Forelimb muscle (tissue), 1 donor: ENCODE measurements at places on chromosomes 5 and 9.

DNA sequence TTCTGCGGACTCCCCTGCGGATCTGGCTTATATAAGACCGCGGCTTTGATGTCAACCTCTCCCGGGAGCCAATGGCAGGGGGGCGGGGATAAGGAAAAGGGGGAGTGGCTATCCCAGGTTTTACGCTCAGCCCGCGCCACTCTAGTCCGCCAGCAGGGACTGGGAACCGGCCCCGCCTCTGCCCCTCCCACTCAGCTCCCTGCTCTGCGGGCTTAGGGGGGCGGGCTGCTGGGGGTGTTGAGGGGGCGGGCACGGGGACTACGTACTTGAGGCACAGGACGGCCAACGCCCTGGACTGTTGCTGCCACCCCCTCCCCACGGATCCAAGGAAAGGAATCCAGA lies at the start of gene HAND1:
Gene HAND1 (minus strand): TSS at position 4 of the 342 bp plus-strand sequence. CDS start 219 bp downstream, outside the sequence.
- no peak for DNase-seq

GRCh38 chr5:138925090-138925635 lies 50.0 kb upstream of the LRRTM2 start:
- no peak for DNase-seq

DNA sequence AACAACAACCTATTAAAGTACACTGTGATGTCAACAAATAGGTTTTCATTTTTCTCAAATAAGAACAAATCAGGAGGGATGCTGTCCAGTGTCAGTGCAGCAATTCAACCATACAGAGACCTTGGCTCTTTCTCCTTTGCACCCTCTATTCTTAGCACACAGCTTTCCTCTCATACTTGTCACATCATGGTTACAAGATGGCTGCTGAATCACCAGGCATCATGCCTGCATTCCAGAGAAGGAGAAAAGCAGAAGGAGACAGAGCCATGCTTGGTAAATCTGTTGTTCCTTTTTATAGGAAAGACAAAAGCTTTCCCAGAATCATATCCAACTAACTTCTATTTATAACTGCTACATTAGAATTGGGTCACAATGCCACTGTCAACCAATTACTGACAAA lies 124.7 kb upstream of the VLDLR start:
- no peak for DNase-seq

DNA sequence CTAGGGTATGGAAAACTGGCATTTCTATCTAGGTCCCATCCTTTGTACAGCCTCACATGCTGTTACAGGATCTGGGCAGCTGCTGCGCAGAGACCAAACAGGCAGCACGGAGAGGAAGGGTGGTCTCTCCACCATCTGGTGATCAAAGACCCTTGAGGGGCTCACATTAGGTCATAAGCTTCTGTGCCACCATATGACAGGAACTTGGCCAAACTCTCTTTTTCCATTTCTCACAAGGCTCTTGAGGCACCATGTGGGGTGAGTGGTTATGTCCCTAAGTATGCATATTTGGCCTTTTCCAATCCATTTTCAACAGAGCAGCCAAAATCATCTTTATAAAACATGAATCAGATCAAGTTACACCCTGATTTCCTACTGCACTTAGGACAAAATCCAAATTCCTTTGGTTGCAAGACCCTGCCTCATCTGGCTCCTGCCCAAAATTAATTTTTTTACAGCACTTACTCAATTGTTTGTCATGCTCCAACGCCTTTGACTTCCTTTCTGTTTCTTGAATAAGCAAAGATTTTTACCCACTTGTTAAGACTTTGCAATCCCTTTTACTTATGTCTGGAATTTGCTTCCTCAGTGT lies 730.0 kb downstream of the MAT2B start:
- DNase-seq: no peak

DNA sequence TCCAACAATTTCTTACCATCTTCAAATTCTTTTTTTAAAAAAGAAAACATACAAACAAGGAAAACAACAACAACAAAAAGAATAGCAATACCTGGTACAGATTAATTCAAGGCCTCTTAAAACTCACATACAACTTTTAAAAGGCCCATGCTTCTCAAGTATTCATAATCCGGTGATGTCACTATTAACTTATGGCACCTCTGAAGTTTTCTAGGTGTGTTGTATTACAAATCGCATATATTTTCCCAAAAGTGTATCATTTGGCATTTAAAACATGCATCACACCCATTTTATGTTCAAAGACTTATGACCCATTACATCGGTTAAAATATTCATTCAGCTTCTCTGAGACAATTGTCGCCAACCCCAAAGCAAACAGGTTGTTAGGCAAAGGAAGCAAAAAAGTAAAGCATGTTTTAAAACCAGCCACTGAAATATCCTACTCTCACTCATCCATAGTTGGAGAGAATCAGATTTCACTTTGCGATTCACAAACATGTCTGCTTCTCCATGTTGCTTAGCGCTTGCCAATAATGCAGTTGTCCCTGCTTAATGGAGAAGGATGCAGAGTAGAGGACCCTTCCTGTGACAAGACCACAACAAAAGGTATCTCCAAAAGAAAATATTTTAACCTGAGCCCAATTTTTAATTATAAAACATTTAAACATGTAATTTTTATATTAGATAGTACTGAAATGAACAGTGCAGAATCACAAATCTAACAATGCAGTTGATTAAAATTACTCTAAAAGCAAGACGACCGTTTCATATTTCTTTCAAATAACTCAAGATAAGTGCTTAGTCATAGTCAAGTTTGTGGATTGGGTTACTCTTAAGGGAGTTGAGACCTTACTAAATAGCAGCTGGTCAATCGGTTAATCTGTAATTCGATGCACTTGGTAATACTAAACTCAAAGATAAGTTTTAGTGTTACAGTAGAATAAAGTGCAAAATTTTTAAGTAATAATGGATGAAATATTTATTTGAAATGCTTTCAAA lies 1.6 kb downstream of the SKP1 start:
- no peak for DNase-seq

GRCh38 chr9:11269036-11269435 lies 656.2 kb upstream of the PTPRD start:
- no peak for DNase-seq

DNA sequence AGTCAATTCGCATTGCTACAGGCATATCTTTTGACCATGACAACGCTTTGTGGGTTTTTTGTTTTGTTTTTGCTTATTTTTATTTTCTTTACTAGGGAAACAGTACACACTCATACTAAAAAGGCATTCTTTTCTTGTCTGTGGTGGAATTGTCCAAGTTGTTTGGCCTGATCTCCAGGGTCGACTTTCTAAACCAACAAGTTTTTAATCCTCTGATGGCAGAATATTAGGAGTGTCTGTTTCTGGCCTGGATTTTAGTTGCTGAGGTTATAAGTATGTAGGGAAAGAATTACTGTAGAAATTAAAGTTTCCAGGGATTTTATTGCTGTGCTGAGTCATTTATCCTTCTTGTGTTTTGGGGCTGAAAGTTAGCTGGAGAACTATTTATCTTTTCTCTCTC lies 218.5 kb downstream of the TAF11L14 start:
- peak; percentile 72 for DNase-seq

DNA sequence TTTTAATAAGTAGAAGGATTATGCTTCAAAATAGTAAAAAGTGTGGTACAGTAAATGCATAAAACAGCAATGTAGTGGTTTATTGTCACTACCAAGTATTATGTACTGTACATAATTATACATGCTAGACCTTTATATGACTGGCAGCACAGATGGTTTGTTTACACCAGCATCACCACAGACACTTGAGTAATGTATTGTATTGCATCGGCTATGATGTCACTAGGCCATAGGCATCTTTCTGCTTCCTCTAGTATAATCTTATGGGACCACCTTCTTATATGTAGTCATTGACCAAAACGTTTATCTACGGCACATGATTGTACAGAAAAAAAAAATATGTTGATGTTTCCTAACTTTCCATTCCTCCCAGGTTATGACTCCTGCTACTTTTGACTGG lies 31.9 kb upstream of the SSBP2 start:
- DNase-seq: no peak

DNA sequence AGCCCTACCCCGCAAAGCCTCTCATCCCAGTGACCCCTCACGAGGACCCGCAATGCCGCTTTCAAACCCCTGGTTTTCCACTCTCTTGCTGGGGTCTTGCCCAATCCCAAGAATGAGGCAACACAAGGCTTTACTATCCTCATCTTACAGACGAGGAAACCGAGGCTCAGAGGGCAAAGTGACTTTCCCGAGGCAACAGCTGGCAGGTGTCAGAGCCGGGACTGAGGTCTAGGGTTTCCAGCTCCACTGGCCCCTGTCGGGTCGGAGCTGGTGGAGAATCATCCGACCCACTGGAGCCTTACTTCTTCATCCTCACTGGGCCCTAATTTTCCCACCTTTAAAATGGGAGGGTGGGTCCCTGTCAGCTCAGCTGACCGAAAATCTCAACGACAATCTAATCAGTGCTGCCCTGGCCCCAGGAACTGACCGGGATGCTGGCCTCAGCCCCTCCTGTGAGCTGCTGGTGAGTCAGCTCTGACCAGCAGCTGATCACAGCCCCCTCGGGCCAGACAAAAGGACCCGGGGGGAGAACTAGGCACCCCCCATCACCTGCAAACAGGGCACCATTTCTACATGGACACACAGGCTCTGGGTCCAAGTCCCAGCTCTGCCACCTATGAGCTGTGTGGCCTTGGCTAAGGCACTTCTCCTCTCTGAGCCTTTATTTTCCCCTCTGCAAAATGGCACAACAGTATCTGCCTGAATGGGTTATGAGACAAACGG lies 72.7 kb upstream of the STXBP1 start:
- DNase-seq: no peak

DNA sequence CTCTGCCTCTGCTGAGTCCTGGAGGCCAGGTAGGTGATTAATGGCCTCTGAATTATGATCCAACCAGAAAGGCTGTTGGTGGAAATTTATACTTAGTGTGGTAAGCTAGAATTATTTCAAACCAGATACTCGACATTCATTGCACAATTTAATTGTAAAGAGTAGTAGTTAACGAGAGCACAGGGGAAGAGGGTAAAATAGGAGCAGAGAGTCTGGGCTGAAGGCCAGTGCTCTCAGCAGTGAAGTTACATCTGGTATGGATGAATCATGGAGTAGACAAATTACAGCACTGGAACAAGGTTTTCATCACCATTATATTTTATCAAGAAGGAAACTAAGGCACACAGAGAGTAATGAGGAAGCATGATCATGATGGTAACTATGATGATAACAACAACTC lies 92.5 kb downstream of the TLR4 start:
- no peak for DNase-seq

DNA sequence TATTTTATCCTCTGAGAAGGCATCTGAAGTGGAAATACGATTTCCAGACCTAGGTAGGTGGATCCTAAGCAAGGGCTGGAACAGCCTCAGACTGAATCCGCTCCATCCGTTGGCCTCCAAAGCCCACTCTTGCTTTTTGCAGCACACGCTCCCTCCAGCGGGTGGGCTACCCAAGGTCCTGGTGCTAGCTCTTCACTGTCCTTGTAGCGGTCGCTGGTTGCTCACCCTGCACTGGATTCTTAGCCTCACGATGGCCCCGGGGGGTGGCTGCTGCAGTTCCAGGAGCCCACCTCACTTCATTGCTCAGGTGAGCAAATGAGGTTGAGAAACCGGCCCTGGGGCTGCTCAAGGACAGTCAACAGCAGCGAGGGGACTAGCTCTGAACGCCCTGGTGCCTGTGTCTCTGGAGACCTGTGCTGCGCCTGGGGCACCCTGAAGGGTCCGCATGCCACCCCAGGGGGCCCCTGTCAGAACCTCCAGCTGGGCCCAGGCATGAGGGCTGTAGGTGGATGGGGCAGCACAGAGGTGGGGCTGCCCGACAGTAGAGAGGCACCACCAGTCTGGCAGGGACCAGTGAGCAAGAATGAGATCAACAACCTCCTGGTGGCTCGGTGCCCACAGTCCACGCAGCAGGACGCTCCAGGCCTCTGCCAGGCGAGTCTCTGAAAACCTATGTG lies 4.3 kb downstream of the MGAT4B start:
- DNase-seq: no peak

DNA sequence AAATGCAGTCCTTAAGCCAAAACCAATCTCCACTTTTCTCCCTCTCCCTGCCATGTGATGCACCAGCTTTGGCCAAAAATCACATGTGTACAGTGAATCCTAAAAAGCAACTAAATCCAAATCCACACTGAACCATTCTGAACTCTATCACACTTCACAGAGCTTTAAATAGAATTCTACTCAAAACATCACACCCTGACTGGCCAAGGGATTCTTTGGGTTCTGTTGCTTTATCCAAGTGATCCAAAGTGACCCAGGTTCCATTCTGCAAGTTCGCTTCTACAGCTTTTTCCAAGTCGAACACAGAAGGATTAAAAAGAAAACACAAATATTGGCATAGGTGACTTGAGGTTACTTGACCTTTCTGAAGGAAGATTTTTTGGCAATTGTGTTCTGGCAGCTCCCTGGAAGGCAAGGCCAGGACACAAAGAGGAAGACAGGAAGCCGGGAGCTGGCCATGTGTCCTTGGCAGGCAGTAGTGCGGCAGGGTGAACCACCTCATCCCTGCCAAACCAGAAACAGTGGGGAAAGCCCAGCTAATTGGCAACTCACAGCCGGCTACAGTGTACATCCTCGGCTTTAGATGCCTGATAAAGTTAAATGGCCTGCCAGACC lies 115.0 kb downstream of the NFIB start:
- no peak for DNase-seq

DNA sequence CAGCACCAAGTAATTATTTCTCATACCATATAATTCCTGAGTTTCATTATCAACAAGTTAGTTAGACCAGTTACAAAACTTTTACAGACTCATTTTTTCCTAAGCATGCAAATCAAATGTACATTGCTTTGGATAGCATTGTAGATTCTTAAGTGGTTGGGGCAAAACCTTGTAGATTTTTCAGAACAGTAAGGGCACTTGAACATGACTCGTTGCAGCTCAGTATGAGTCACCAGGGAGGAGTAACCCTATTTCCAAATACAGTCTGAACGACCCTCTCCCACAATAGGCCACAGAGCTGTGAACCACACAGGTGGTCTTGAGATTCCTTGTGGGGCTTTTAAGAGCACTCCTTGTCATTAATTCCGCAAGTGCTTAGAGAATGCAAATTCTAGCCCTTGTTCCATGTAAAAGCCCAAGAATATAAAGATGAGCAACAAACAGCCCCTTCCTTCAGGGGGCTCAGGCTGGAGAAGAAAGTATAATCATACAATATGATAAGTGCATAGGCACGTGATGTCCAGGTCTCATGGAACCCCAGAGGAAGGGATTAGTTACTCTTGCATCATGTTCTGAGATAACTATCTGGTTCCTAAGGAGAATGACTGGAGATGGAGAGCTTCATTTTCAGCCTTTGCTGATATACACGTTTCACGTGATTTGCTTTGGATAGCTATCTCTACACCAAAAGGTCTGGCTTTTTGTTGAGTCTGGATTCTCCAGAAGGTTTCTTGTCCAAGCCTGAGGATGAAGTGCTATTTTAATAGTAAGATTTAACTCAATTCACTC lies 295.7 kb downstream of the KCNN2 start:
- DNase-seq: no peak

DNA sequence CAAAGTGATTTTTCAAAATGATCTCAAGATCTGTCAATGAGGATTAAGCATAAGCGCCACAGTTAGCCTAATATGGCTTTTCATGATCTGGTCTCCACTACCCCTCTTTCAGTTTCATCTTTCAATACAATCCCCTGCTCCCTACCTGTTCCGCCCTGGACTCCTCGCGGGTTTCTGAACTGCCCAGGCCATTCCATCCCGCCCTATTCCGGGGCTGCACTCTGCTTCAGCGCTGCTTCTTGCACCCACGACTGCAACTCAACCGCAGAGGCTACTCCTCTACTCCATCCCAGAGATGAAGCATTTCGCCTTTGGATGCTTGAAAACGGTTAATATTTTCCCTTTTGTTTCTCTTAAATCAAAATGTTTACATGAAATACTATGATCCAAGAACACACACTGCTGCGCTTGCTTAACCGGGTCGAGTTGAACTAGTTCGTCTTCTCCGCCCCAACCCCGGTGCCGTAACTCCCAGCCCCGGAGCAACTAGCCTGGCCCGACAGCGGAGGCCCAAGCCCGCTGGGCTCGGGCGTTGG lies 716 bp upstream of the OTULIN start:
- DNase-seq: no peak
